ENCODE measurements at places on chromosomes 6 and 20.
A peak's percentile ranks its signal among the peaks of the same experiment; 100 is the strongest.

GRCh38 chr6:84575264-84575663, 189.1 kb downstream of the TBX18 start:
- no peak for DNase-seq

DNA sequence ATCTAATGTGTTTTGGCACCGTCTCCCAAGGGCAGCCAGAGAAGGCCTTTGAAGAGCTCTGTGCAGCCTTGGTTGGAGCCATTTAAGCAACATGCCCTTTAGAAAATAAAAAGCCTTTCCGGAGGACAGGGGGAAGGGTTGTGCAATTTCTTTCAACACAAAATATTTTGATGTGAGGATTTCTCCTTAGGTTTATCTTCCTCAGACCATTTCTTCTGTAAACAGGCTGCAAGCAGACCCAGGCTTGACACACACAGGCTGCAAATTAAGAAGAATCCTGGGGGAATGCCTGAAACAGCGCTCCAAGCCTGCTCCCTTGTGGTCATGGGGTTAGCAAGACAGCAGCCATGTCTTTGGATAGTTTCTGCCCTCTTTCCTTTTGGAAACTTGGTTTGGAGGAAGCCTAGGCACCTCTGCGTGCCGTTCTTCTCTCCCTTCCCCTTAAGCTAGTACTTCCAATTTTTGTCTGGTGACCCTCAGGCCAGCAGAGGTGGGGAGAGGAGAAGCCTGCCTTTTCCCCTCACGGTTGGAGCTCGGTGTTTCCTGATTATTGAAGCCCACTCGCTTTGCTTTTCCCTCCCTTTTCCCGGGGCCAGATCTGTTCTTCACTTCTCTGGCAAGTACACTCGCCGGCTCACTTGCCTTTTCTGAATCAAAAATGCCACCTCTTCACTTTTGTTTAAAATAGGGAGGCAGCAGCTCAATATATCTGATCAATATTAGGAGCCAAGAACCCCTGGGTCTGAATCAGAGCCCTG, 39.6 kb upstream of the NOX3 start:
- peak; percentile 4 for DNase-seq

- DNase-seq = peak; percentile 36
Observed at GRCh38 chr6:15444881-15445280, 199.0 kb downstream of the JARID2 start.

GRCh38 chr20:33423141-33423834, 20.3 kb downstream of the SNTA1 start:
- DNase-seq = no peak

Measured in HTR-8/SVneo (cell line).